ENCODE measurements at places on chromosomes 7 and 10.
A peak's percentile ranks its signal among the peaks of the same experiment; 100 is the strongest.

GRCh38 chr7:101814081-101814990 lies 3.1 kb upstream of the CUX1 start:
- peak; percentile 60 for DNase-seq

GRCh38 chr7:121504482-121504881 lies 108.4 kb upstream of the FAM3C start:
- no peak for DNase-seq

GRCh38 chr7:54166419-54166818 lies 375.8 kb upstream of the VSTM2A start:
- no peak for DNase-seq

DNA sequence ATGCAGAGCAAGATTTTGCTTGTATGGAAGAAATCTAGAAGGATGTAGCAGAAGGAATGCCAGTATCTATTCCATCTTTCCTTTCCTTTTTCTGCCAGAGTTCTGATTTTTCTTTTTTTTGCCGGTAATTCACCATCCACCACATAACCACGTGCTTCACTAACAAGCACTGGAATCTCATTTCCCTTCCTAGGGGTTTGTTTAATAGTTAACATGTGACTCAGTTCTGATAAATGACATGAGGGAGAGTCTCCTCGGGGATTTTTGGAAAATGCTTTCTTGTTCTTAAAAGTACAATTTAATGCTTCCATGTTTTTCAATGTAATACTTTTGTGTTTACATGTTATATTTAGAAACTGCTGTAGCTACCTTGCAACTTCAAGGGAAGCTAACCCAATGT lies 590.2 kb downstream of the SH2D4B start:
- DNase-seq: no peak

GRCh38 chr10:76287856-76288255 lies 856.4 kb downstream of the LRMDA start:
- no peak for DNase-seq

DNA sequence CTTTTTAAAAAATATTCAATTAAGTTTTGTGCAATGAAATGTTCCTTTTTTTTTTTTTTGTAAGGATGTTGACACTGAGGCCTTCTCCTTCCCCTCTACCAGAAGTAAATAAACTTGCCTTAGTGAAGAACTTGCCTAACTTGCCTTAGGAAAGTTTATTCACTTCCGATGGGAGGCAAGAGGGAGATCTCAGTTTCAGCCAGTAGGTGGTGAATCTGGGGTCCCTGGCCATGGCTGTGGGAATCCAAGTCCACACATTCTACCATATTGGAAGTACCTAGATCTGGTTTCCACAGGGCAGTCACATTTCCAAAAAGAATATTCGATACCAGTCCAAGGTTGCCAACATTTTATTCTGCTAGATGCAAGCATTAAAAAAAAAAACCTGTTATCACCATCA lies 270.9 kb downstream of the CCSER2 start:
- DNase-seq: no peak

GRCh38 chr7:44617225-44617890 lies 10.9 kb downstream of the OGDH start:
- peak; percentile 59 for DNase-seq

- no peak for DNase-seq
Measured at GRCh38 chr7:88299126-88299525, 7.6 kb downstream of the STEAP4 start.

DNA sequence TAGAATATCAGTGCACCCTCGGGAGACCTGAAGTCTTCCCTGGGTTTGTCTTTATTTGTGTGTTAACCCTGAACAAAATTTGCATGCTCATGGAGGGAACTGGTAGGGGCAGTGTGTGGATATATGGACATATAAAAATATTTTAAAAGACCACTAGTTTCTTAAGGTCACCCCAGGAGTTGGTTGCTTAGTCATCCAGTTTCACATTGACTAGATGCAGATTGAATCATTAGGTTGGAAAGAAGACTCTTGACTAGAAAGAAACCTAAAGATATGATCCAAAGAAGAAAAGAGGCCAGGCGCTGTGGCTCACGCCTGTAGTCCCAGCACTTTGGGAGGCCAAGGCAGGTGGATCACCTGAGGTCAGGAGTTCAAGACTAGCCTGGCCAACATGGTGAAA lies 137.1 kb downstream of the KAT6B start:
- DNase-seq: no peak

GRCh38 chr7:35988818-35989217 lies 164.2 kb upstream of the EEPD1 start:
- no peak for DNase-seq

DNA sequence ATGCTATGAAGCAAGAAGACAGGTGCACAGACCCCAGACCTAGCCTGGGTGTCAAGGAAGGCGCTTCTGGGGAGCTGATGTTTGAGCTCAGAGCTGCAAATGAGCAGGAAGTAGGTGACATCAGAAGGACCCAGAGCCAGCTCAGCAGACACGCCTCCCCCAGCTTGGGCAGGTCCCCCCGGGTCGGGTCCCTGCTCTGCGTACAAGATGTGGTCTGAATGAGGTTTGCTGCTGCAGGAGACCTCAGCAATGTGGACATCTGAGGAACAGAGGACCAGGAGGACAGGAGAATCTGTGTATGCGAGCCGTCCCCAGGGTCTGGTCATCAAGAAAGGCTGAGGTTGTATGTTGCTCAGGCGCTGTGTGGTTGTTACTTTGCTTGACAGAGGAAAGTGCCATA lies 51.8 kb downstream of the TACC2 start:
- DNase-seq: no peak

DNA sequence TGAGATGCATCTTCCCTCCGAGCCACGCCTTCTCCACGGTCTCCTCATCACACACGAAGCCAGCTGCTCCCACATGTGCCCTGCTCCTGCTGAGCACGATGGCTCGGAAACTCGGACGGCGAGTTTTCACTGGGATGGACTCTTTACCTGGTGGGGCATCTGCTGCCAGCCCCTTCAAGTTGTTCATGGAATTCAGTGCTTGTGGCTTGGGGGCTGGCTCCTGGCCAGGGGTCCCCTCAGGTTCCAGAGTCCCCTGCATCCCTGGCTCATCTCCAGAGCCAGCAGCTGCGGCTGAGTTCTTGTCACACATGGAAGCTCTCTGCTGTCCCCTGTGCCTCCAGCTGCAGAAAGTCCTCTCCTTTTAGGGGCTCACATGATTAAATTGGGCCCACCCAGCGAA lies 654.0 kb downstream of the SDK1 start:
- DNase-seq: no peak

DNA sequence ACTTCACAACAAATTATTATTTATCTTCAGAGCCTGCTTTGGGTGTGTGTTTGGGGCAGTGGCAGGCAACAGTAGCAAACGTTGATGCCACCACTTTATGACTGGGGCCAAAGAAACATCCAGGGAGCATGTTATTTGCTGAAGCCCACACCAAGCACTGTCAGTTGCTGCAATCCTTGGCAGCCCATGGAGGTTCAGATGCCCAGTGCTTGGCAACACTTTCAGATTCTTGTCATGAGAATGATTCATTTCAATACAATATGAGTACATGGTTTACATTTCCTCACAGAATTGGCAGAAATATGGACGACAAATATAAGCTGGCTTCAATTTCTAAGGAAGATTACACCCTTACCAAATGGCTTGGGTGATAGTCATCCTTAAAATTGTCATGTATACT lies 46.5 kb upstream of the GLI3 start:
- no peak for DNase-seq

DNA sequence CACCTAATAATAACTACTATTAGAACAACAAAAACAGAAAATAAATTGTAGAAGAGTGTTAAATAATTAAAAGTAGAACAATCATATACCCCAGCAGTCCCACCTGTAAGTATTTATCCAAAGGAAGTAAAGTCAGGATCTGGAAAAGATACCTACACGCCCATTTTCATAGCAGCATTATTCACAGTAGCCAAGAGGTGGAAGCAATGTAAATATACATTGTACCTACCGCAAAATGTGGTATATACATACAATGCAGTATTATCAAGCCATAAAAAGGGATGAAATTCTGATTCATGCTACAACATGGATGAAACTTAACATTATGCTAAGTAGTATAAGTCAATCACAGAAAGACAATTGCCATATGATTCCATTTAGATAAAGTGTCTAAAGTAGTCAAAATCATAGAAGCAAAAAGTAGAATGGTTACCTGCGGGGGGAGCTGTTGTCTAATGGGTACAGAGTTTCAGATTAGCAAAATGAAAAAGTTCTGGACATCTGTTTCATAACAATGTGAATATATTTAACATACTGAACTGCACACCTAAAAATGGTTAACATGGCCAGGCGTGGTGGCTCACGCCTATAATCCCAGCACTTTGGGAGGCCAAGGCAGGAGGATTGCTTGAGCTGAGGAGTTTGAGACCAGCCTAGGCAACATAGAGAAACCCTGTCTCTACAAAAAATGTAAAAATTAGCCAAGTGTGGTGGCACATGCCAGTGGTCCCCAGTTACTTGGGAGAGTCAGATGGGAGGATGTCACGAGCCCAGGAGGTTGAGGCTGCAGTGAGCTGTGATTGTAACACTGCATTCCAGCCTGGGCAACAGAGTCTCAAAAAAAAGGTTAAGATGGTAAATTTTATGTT lies 6.0 kb upstream of the TMED4 start:
- peak; percentile 62 for DNase-seq

DNA sequence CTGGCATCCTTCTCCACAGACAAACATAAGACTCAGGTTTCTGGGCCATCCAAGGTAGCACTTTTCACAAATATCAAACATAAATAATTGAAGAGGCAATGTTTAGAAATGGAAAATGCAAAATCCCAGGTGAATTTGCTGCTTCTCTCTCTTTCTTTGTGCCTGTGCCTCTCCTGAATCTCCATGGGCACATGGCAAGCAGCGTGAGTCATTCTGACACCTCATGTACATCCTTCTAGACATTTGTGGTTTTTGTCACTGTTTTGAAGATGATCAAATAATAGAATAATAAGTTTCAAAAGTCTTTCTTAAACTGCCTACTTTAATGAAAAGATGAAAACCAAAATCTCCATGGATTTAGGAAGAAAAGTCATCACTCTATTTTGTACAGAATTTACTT lies 60.3 kb upstream of the RAB11FIP2 start:
- DNase-seq: no peak

- no peak for DNase-seq
Measured at GRCh38 chr7:29146057-29146706, at the start of gene CPVL. CPVL (minus strand) TSS chr7:29146537; CDS start chr7:29121061, 25,476 bp downstream.

- no peak for DNase-seq
Measured at GRCh38 chr10:69910561-69910960, 108.9 kb downstream of the COL13A1 start.

GRCh38 chr10:77835669-77836086 lies 90.9 kb downstream of the DLG5 start:
- DNase-seq: no peak

GRCh38 chr7:131031099-131031868 lies 296.4 kb upstream of the MKLN1 start:
- no peak for DNase-seq

DNA sequence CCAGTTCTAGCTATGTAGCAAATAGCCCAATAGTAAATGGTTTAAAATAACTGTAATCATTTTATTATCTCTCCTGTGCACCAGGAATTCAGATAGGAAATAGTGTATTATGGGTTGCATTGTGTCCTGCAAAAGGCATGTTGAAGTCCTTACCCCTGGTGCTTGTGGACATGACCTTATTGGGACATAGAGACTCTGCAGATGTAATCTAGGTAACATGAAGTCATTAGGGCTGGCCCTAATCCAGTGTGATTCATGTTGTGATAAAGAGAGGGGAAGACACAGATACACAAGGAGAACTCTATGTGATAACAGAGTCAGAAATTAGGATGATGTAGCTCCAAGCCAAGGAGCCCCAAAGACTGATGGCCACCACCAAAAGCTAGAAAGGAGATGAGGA lies 462.8 kb downstream of the GALNT17 start:
- DNase-seq: no peak

DNA sequence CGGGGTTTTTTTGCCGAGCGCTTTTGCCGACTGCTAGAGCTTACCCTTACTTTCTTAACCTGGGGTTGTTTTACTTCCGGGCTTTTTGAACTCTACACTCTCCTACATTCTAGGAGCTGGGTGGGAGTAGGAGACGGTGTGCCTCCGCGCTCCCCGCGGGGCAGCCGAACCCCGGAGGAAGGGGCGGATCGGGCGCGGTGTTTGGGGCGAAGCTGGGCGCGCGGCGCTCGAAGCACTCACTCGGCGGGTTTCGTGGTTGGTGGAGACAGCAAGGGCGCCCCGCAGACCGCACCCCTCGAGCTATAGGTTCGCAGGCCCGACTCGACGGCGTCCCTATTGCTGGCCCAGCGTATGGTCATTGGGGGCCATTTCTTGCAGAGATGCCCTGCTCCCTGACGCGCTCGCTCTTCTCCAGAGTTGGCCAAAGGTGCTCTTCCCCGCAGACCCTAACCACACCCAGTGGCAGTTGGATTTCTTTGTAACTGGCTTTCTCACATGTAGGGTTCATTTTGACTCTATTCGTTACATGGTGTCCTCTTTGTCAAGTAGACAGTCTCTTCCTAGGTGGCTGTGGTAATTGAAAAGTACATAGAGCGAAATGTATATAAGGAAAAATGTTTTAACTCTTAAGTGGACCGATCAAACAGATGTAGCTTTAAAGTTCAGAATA lies 364 bp downstream of the ZNF518A start:
- DNase-seq: peak; percentile 74

GRCh38 chr7:143299840-143300239 lies 11.7 kb downstream of the CASP2 start:
- peak; percentile 66 for DNase-seq

Data from activated naive CD4-positive, alpha-beta T cell treated with Interleukin-2 at 50 U/mL for 16 hours (primary cell).